Fibroblast of skin of right quadriceps (primary cell): ENCODE measurements at places on chromosomes 4 and X.

- DNase-seq: peak; percentile 56
Measured at GRCh38 chrX:123361371-123361770, 177.3 kb downstream of the GRIA3 start.

DNA sequence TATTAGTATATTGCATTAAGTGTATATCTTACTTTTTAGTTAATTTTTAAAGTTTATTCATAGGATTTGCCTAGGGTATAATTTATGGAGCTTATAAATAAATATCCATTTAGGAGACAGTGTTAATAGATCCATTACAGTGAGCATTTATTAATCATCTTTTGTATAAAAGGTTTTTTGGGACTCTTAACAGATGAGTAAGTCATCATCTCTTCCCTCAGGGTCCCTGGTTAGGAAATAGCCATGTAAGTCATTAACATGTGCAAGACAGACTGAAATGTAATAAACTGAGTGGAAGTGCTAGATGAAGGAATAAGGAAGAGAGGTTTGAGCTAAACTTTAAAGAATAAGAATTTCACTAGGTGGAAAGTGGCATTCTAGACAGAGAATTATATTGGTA is 69.2 kb downstream of the PAQR3 start:
- no peak for DNase-seq

- no peak for DNase-seq
Measured at GRCh38 chr4:14749910-14750309, 252.4 kb upstream of the CPEB2 start.

DNA sequence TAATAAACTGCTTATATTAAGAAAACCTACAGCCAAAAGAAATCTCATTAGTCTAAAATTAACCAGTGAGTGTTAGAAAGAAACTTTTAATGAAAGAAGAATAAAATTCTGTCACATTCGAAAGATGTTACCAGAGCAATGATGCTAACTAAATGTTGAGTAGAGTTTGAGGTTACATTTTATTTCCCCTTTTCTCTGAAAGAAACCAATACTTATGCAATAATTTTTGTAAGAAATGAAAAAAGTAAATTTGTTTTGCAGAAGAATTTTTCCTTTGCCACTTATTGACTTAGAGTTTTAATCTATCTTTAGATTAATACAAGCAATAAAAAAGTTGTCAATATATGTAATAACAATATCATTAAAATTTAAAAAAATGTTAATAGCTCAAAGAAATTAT is 574.0 kb upstream of the GALNTL6 start:
- no peak for DNase-seq

DNA sequence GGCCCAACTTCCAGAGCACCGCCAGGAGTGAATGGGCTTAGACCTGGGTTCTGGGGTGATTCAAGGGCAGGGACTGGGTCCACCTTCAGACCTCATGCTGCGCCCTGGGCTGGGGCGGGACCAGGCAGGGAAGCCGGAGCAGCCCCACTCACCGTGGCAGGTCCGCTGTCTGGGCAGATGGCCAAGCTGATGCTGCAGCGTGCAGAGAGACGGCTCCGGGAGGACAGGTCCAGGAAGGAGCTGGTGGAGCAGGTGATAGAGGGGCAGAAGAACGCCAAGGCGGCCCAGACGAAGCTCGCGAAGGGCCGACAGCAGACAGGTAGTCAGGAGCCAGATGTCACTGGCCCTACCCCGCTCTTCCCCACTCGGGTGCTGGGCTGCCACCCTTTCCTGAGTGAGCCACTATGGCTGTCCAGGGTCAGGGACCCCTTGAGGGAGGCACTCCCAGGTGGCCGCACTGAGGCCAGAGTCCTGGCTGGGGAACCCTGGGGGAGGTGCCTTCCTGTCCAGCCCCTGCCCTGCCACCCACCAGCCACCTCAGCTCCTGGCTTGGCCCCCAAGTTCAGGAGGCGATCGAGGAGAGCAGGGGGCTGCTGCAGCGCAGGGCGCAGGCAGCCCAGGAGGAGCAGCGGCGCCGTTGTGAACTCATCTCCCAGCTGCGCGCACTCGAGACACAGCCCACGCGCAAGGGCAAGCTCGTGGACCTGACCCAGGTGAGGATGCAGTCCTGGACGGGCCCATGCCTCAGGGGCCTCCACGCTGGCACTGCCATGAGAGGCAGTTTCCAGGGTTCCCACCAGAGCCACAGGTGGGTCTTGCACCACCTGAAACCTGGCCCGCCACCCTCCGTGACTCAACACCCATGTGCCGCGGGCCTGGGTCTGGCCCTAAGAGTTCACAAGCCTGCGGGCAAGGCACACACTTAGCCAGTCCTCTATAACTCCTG is 10.1 kb upstream of the RNF4 start:
- no peak for DNase-seq

DNA sequence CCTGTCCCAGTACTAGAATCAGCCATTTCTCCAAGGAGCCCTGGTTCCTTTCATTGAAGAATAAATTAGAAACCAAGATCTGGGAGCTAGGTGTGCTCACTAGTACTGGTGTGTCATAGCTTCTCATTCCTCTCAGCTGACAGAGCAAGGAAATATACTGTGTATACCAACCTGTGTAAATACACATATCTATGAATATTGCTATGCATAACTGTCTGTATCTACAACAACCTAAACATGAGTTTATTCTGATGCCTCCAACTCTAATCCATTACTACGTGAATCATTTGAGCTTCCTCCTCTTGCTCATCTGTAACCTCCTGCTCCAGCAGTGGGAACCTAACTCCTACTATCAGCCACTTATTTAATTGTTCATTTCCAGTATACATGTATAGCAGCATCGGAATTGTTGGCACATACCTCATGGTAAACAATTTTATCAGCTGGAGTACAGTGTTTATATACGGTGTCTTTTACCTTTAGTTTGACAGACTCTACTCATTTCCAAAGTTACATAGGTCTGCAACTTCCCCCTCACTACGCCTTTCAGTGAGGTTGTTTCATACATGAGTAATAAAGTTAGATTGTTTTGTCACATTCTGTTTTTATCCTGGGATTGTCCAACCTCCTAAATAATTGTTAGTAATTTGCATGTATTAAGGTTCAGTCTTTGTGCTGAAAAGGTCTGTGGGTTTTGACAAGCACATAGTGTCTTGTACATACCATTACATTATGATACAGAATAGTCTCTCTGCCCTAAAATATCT is 7.1 kb upstream of the SCRG1 start:
- no peak for DNase-seq

- no peak for DNase-seq
Measured at GRCh38 chr4:6506616-6507140, 34.3 kb upstream of the PPP2R2C start.

- no peak for DNase-seq
Measured at GRCh38 chr4:60173103-60173502, 1027.0 kb upstream of the ADGRL3 start.

DNA sequence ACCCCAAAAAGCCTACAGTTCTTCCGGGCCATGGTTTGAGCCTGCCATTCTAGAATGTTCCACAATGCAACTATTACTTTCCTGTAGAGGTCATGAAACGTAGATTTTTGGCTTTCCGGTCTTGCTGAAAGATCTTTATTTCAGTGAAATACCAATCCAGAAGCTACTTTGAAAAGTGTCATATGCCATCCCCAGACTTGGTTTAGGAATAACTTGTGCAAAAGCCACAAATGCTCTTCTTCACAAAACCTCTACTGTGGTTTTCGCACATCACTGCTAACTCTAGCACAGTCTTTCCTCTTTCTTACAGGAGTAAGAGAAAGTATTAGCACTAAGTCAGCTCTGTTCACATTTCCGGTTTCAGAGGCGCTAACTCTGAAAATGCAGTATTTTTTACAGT is 12.7 kb upstream of the CD40LG start:
- DNase-seq: no peak

GRCh38 chr4:78308517-78308916 is 243.1 kb upstream of the ANXA3 start:
- DNase-seq: no peak

DNA sequence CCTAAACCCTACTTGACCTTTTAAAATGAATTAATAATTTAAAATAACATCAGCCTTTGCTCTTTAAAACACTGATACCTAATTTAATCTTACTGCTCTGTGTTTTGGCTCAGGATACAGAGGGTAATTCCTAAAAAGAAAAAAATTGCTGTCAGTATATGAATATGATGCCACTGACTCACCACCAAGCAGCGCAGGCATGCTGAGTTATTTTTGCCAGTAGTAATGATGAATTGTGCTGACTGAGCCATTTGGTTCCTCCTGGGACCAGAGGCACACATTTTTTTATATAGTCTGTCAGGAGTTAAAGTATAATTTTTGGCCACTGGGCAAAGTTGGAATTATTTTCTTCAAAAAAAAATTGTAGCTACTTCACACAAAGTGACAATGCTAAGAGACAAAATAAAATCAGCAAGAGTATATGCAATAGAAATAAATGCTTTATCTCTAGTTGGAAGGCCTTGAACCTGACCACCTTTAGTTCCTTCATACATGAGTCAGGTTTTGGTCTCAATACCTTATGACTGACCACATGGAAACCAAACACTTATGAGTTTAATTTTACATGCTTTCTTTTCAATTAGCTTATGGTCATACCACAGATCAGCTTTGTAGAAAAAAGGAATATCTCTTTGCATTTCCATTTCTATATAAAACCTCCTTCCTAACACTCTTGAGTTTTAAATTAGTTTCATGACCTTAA is 115.1 kb downstream of the PPP3CA start:
- DNase-seq: peak; percentile 87

GRCh38 chr4:84967243-84967690 is 777 bp upstream of the WDFY3 start:
- no peak for DNase-seq

DNA sequence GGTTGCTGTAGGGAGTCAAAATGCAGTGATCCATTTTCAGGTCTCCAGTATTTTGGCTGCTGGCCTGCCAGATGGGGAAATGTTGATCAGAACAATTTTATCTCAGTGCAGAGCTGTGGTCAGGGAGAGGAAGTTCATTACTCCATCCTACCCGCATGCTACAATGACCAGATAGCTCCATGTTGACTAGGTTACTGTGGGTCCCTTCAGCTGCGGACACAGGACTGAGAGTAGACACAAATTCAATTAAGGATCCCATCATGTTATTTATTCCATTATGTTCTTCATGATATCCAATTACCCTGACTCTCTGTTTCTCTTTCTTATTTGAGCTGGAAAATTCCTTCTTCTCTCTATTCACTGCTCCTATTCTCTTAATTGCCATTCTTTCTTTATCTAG is 16.3 kb downstream of the SYNPO2 start:
- no peak for DNase-seq

DNA sequence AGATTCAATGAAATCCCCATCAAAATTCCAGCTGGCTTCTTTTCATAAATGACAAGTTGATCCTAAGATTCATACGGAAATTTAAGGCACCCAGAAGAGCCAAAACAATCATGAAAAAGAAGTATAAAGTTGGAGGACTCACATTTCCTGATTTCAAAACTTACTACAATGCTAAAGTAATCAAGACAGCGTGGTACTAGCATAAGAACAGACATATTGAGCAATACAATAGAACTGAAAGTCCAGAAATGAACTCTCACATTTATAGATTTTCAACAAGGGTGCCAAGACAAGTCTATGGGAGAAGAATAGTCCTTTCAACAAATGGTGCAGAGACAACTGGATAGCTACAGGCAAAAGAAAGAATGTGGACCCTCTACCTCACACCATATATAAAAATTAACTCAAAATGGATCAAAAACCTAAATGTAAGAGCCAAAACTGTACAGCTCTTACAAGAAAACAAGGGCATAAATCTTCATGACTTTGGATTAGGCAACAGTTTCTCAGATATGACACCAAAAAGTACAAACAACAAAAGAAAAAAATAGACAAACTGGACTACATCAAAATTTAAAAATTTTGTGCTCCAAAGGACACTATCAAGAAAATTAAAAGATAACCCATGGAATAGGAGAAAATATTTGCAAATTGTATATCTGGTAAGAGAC is 28.5 kb downstream of the SASH3 start:
- no peak for DNase-seq

DNA sequence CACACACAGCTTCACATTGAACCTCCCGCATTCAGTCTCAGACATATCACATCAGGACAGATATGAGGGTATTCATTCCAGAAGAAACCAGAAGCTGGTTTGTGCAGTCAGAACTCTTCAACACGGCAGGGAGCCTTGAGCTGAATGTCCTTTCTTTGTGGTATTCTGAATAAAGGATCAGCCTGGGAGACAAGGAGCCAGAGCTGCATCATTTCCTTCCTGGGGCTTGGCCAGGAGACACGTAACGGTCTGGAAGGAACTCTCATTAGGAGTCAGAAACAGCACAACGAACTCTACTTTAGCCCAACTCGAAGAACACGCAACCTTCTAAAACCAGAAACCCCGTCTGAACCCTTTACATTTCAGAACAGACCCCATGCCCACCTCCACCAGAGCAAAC is 46.4 kb downstream of the KDR start:
- peak; percentile 70 for DNase-seq

DNA sequence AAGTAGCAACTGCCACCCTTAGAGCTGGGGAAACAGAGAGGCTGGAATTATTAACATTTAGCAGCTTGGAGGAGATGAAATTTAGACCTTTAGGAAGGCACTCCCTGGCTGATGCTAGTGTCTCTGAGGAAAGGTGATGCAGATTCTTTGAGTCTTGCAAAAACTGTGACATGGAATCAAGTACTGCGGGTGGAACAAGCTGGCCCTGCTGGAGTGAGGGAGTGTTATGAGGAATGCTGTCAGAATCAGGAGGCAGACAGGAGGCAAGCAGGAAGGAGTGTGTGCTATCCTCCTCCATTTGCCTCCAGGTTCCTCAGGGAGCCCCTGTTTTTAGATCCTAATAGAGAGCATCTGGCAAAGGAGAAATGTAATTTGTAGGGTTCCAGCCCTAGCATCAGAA is 391.7 kb upstream of the PITX2 start:
- DNase-seq: no peak

DNA sequence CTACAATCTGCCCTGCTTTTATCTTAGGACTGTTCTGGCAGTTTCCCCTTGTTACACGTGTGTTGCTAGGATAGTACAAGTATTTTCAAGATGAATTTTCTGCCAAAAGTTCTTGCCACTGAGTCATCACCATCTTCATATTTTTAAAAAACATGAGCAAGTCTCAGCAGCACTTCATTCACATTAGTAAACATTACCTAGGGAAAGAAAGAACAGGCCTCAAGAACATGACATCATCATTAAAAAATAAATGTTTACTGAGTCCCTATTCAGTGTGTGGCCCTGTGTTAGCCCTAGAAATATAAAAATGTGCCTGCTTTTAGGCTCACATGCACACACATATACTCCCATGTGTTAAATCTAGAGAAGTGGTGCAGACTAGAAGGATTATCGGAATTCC is 18.7 kb upstream of the GPC3 start:
- DNase-seq: peak; percentile 77

DNA sequence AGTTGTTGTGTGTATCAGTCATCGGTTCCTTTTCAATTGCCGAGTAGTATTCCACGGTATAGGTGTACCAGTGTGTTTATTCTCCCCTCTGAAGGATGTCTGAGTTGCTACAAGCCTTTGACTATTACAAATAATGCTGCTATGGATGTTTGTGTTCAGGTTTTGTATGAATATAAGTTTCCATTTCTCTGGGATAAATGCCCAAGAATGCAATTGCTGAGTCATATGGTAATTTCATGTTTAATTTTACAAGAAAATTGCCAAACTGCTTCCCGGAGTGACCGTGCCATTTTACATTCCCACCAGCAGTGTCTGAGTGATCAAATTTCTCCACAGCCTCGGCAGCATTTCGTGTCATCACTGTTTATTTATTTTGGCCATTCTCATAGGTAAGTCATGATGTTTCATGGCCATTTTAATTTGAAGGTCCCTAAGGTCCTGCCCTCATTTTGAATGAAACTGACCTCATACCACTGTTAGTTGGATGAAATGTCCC is 73.9 kb downstream of the IRF2 start:
- peak; percentile 92 for DNase-seq
